T-cell (primary cell): ENCODE measurements at places on chromosomes 7 and 10.
A peak's percentile ranks its signal among the peaks of the same experiment; 100 is the strongest.

DNA sequence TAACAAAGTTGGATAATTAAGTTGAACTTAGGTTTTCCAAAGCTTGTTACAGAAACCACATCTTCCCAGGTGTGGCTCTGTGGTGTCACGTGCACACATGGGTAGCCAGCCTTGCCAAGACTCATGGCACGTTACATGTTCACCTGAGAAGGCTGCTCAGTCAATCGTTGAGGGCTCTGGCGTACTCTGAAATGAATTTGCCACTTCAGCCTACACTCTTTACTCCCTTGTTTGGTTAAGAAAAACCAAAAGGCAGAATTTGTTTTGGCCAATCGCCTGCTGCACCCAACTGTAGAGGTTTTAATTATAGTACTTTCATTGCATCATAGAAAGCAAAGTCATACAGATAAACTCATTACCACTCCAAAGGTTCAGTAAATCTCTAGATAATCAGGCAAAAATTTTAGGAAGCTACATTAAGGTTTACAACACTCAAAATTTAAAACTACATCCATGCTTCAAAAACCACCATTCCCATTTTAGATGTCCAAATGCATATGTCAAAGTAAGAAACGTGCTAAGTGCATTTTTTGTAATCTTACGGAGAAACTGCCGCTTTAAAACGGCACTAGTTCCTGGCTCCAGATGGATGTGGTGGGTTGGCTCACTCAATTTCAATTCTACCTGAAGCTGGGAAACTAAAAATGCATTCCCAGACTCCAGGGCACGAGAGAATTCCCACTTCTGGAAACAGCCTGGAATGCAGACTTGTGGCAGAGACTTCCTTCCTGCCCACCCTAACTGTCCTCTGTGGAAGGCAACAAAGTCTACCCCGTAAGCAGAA, 88.4 kb downstream of the DIP2C start:
- DNase-seq: no peak

DNA sequence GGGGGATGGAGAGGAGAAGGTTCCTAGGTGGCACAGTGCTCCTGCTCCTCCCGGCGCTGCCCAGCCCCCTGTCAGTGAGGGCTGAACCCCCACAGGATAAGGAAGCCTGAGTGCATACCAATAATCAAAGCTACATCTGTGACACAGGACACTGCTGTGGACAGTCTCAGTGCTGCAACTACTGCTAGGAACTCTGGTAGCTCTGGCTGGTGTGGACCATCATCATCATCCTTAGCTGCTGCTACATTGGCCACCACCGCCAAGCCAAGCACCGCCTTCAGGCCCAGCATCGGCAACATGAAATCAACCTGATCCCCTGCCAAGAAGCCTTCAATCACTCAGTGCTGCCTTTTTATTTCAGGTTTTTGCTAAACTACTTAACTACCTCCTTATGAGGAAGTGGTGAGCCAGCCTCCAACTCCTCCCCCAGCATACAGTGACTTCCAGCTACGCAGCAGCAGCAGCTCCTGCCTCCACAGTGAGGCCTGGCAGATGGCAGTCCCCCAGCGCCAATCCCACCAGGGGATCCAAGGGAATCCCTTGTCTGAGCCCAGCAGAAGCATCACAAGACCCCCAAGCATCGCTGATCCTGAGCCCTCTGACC, 32.1 kb upstream of the SLC26A4 start:
- DNase-seq: no peak

DNA sequence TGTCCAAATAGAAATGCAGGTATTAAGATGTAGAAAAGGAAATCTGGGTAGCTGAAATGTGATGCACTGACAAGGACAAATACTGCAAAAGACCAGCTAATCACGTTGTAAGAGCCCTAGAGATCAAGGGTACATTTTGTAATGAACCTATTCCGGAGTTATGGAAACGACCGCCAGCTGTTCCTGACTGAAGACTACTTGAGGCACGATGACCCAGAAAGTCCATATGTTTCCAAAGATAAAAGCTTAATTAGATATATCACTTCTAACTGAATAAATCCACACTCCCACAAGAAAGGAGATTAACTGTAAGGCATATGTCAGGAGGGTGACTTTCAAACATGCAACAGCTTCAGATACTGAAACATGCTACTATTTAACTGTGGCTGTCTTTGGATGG, 253.5 kb downstream of the NSUN6 start:
- no peak for DNase-seq

DNA sequence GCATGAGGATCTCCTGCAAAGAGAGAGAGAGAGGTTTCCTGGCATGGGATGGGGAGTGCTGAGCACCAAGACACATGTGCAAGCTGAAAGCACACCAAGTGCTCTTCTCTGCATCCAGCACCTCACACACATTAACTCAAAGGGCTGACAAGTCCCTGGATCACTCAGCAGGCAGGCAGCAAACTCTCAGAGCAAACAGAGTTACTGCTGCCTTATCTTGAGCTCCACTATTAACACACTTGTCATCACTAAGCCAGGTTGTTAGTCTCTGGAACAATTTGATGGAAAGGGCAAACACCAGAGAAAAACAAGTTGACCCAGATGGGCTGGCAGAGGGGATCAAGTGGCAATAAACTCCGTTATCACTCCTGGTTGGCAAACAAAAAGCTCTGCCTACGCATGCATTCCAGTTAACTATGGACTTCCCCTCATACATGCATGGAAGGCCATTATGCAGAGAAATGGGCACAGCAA, 349.9 kb downstream of the KCNMA1 start:
- DNase-seq: no peak

GRCh38 chr10:35378541-35379210, 42.4 kb downstream of the CCNY start:
- no peak for DNase-seq

GRCh38 chr7:31991846-31992245, 78.4 kb downstream of the PDE1C start:
- no peak for DNase-seq

DNA sequence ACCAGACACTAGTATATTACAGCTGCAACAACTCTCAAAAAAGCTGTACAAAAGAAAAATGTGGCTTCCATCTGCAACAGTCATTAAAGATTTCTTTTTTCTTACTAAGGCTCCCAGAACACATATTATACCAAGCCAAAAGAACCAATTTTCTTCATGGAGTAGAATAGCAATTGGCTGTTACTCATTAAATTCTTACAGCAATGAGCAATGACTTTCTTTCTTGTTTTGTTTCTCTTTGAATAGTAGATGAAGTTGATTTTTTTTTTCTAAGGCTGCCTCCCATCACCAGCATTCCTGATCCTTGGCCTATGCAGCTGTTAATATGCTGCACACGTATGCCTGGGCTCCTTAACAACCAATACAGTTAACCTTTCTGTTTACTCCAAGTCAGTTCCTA, 36.6 kb upstream of the SPOCK2 start:
- DNase-seq: no peak

GRCh38 chr7:92785923-92786322, 50.5 kb downstream of the CDK6 start:
- no peak for DNase-seq

- DNase-seq: no peak
Observed at GRCh38 chr7:111678281-111678680, 116.0 kb upstream of the IMMP2L start.

GRCh38 chr10:112826018-112826697, 123.9 kb upstream of the TCF7L2 start:
- no peak for DNase-seq

DNA sequence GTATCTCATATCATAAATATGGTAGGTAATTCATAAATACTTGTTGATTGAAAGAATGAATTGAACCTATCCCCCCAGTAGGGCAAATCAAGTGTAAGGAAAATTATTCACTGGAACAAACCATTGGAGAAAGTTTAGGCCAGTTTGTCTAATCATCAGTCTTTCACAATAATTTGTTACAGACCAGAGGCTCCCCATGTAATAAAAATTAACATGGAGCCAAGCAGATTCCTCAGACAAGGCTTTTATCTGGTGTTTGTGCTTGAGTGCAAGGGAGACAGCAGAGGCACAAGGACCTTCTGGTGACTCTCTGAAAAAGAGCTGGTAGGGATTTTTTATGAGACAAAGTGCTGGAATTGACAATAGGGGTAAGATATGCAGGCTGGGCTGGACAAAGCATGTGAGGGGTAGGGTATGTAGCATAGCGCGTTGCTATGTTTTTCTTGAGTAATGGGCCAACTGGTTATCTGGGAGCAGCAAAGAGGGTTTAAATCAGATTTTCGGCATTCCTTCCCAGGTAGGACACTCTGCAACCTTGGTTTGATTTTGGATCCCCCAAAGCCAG, 7.8 kb upstream of the PANK1 start:
- DNase-seq: no peak

- no peak for DNase-seq
Observed at GRCh38 chr10:43970018-43970698, 321.5 kb upstream of the ZNF32 start.

- DNase-seq: no peak
Observed at GRCh38 chr10:15182540-15183207, 14.2 kb upstream of the NMT2 start.

GRCh38 chr10:104303594-104304355, 34.5 kb downstream of the ITPRIP start:
- no peak for DNase-seq

GRCh38 chr7:55249332-55249731, 115.8 kb upstream of the LANCL2 start:
- no peak for DNase-seq

- DNase-seq: no peak
Observed at GRCh38 chr10:11787374-11787773, 35.8 kb upstream of the PROSER2 start.

- DNase-seq: no peak
Observed at GRCh38 chr10:3471472-3471871, 298.9 kb upstream of the PITRM1 start.

DNA sequence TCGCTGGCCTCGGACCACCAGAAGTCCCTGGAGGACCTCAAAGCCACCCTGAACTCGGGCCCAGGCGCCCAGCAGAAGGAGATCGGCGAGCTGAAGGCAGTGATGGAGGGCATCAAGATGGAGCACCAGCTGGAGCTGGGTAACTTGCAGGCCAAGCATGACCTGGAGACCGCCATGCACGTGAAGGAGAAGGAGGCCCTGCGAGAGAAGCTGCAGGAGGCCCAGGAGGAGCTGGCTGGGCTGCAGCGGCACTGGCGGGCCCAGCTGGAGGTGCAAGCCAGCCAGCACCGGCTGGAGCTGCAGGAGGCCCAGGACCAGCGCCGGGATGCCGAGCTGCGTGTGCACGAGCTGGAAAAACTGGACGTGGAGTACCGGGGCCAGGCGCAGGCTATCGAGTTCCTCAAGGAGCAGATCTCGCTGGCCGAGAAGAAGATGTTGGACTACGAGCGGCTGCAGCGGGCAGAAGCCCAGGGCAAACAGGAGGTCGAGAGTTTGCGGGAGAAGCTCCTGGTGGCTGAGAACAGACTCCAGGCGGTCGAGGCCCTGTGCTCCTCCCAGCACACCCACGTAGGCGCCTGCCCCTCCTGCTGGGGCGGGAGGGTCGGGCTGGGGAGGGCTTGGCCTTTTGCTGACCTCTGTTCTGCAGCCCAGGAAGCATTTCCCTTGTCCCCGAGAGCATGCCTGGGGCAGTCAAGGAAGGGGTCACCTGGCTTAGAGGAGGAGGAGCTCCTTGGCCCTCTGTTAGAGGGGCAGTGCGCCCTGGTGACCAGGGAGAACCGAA, 77.3 kb upstream of the GTF2IRD1 start:
- DNase-seq: no peak

- no peak for DNase-seq
Observed at GRCh38 chr7:151735851-151736402, 141.0 kb downstream of the PRKAG2 start.

DNA sequence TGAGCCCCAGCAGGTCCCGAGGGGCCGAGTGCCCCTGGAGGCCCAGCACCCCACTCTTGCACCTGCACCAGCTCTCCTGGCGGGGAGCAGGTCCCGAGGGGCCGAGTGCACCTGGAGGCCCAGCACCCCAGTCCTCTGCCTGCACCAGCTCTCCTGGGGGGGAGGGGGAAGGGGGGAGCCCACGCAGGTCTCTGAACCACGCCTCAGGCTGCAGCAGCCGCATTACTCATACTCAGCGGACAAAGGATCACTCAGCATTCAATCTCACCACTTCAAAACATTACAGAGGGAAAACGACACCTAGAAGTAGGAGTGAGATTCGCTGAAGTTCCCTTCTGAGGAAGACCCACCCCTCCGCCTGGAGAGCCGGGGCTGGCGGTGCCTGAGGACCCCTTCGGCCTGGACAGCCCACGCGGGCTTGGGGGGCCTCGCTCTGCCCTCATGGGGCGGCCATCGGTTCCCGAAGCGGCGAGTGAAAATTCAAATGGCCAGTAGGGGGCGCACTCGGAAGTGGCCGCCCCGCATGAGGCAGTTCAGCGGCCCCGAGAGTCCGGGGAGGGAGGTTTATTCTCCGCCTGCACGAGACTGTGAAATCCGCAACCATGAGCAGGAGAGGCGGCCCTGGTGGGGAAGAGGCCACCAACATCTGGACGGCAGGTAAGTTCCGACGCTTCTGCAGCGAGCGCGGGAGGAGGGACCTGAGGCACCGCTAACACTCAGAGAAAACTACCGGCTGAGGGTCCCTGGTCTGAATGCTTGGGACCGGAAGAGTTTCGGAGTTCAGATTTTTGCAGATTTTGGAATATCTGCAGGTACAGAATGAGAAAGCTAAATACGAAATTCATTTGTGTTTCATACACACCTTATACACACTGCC, 1.1 kb upstream of the GPER1 start:
- peak; percentile 78 for DNase-seq

GRCh38 chr10:62048470-62048869, 147.0 kb downstream of the ARID5B start:
- no peak for DNase-seq

- no peak for DNase-seq
Observed at GRCh38 chr10:95756041-95756761, at the start of gene ENTPD1. ENTPD1 (plus strand) TSS chr10:95756163; CDS start chr10:95756240, 77 bp downstream.

DNA sequence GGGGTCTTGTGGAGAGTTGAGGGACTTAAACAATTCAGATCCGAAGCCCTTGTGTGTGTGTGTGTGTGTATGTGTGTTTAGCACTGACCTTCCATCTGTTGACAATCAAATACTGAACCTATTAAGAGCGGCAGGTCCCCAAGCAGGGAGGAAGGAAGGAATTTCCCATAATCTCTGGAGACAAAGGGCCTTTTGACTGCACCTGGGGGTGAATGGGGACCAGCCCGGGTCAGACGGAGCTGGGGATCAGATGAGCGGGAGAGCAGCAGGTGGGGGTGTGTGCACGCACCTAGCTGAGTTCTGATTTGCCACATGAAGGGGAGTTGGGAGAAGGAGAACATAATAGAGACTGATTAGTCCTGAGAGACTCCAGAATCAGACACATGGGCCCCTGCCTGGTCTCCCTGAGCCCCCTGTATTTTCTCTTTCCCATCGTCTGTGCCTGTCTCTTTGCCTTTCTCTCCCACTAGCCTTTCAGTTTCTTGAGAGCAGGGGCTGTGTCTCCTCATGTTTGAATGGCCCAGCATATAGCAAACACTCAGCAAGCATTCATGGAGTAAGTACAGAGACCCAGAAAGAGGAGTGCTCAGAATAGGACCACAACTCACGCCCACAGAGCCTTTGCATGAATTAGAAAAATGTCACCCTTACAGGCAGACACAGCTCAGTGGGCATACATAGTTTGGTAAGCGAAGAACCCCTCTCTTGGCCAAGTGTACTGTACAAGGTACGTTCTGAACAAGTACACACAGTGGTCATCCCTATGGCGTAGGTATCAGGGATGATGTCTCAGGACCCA, 288.3 kb upstream of the HABP2 start:
- no peak for DNase-seq
